ENCODE measurements at places on chromosomes 13 and 19. TPM values are rescaled to one million over a fixed set of nuclear protein-coding genes. Genes with fewer than 3 reads are reported as not detected.

DNA sequence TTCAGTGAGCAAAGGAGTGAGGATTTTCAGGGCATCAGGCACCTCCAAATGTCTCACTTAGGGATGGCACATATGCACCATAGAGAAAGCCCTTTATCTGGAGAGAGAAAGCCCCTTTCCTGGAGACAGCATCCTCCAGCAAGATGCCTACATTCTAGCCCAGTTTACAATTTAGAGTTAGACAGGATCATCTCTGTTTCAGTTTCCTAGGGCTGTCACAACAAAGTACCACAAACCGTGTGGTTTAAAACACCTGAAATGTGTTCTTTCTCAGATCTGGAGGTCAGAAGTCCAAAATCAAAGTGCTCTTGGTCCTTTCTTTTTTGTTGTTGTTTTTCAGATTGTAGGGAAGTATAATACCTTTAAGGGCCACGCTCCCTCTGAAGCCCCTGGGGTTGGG is 61.8 kb downstream of the MBNL2 start:
- DNase-seq: no peak

- no peak for DNase-seq
Observed at GRCh38 chr13:112219740-112220139, 152.8 kb downstream of the SOX1 start.

The OR7C1 gene
- not detected for total RNA-seq

GRCh38 chr19:40608240-40608621 is 7.1 kb downstream of the LTBP4 start:
- no peak for DNase-seq

- DNase-seq: no peak
Observed at GRCh38 chr13:30840515-30840914, 65.6 kb upstream of the MEDAG start.
